Muscle of leg (tissue), 16 donors: ENCODE measurements at places on chromosomes 16 and 17. TPM values are rescaled to one million over a fixed set of nuclear protein-coding genes. Genes with fewer than 3 reads are reported as not detected.

GRCh38 chr17:57948555-57949420, 6.4 kb downstream of the CUEDC1 start:
- no peak for DNase-seq

DNA sequence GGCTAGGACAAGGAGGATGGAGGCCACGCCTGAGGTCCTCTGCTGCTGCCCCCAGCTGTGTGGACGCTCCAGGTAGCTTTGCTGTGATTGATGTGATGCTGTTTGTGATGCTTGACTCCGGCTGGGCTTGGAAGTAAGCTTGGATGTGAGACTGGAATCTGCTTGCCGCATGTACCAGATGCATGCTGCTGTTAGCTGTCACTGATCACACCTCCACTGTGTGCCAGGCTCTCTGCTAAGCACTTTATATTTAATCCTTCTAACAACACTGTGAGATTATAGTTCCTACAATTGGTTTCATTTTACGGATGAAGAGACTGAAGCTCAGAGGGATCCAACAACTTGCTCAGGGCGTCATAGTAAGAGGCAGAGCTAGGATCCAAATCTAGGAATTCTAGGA, 23.5 kb downstream of the SNX29 start:
- DNase-seq = no peak

DNA sequence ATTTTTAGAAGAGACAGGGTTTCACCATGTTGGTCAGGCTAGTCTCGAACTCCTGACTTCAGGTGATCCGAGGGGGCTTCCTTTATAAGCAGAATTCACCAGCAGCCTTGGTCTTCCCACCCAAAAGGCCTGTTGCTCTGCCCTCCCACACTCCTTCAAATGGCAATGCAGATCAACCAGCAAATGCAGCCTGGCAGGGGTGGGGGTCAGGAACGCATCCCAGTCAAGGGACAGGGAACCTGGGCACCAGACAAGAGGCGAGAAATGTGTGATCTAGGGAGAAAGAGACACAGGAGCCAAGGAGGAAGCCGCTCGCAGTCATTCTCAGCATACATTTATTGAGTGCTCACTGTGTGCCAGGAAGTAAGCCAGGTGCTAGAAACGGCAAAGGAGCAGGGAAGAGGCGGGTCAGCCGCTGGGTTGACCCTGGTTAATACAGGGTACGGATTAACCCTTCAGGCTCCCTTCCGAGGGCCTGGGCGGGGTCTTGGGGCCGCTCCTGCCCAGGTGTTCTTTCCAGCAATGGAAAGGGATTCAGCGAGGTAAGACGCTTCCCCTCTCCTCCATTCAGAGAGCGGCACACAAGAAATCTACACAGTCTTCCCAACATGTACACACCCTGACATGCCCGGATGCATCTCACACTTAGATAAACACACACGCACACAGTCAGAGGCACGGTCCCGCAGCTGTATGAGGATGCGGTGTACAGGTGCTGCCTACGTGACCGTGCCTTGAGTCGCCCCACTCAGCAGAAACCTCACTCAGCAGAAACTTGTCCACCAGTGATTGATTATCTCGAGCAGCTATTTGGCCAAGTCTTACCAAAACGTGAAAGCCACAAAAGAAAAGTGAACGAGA, 6.6 kb upstream of the PITPNA start:
- DNase-seq = no peak

- no peak for DNase-seq
Measured at GRCh38 chr17:48819466-48819865, 2.4 kb upstream of the TTLL6 start.

DNA sequence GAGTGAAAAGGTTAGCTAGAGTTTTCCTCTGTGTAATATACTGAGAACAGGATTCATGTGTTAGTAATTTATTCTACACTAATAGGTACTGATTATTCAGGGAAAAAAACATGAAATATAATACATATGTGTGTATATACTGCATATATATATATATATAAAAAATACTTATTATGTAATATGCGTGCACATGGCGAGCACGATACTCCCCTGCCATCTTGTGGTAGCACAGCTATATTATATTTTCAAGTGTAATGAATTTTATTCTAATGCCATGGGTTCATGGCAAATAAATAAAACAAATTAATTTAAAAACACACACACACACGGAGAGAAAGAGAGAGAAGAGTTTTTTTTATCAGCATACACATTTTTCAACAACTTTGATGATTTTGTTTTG, 460.6 kb downstream of the KCNJ2 start:
- DNase-seq = peak; percentile 15

GRCh38 chr16:75733305-75734211, 7.3 kb upstream of the CPHXL start:
- DNase-seq = peak; percentile 70

GRCh38 chr16:28974007-28974436, 556 bp upstream of the SPNS1 start:
- peak; percentile 71 for DNase-seq

DNA sequence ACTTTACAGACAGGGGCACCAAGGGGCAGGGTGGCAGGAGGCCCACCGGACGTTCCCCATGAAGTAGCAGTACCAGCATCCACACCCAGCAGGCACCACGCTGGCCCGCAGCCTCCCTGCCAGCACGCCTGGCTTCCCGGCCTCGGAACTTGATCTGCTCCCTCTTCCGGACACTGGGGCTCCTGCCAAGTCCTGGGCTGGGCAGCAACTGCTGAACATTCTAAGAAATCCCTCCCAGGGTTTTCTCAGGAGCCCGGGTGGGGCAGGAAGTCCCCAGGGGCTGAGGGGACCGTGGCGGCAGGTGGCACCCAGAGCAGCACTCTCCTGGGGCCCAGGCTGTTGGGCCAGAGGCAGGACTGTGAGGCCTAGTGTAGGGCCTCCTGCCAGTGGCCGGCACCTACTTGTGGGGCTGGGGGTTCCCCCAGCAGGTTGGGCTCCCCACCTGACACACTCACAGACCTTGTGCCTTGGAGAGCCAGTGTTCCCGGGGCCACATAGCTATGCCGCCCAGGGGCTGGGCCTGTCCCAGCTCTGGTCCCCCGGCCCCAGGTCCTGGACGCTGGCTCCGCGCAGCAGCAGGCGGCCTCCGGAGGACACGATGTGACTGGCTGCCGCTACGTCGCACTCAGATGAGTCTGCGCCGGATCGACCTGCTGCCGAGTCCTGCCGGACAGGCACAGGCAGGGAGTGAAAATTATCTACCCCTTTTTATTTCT, 86.2 kb upstream of the CBX4 start:
- DNase-seq = peak; percentile 88

DNA sequence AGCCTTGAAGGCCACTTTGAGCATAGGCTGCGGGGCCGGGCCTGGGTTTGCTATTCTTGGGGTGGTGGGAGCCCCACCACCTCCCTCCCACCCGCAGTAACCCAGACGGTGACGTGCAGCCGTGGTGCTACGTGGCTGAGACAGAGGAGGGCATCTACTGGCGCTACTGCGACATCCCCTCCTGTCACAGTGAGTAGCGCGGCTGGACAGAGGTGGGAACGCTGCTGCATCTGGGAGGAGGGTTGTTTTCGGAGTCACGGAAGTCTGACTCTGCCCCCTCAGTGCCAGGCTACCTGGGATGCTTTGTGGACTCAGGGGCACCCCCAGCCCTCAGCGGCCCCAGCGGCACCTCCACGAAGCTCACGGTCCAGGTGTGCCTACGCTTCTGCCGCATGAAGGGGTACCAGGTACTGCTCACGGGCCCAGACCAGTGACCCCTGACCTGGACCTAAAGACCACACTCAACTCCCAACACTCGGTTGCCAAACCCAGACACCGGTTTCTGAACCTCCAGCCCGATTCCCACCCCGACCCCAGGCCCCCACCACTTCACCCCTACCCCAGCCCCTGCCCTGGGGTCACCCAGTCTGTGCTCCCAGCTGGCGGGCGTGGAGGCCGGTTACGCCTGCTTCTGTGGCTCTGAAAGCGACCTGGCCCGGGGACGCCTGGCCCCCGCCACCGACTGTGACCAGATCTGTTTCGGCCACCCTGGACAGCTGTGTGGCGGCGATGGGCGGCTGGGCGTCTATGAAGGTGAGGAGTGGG, 2.1 kb downstream of the KREMEN2 start:
- no peak for DNase-seq

DNA sequence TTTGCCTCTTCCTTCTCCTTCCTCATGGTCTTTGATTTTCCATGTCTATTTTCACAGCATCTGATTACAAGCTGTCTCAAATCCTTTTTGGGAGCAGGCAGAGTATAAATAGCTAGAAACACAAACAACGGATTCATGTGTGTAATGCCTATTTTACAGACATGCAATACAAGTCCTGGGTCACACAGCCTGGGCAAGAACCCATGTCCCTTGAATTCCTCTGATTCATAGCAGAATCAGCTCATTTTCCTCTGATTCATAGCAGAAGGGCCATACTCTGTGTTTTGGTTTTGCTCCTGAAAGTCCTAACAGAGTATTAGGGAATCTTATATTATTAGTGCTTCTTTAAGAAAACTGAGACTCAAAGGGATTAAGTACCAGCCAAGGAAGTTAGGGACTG, 71.3 kb downstream of the IRX5 start:
- DNase-seq = no peak

- DNase-seq = peak; percentile 52
Measured at GRCh38 chr17:4074831-4075495, 67.9 kb downstream of the ZZEF1 start.

DNA sequence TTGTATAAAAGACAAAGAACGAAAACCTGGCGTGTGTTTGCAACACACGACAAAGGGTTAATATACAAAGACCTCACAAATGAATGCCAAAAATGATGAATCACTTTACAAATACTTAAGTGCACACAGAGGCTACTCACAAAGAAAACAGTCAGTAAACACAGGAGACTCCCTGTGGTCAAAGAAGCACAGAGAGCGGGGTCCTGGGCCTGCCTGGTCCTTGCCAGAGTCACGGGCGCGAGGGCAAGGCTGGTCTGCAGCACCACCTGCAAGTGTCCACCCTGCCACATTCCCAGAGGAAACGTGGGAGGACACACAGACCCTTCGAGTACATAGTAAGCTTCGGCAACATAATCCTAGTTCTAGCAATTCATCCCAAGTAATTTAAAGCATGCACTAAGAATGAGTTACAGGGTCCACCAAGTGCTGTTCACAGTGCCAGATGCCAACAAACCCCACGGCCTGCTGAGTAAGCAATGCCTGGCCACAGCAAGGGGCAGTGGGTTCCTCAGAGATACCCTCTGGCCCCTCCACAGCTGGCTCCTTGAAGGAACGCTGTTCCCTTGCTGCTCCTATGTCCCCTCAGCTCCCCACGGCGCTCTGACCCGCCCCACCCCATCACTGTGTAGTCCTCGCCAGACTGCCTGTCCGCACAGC, 24.6 kb upstream of the FAAP100 start:
- no peak for DNase-seq

DNA sequence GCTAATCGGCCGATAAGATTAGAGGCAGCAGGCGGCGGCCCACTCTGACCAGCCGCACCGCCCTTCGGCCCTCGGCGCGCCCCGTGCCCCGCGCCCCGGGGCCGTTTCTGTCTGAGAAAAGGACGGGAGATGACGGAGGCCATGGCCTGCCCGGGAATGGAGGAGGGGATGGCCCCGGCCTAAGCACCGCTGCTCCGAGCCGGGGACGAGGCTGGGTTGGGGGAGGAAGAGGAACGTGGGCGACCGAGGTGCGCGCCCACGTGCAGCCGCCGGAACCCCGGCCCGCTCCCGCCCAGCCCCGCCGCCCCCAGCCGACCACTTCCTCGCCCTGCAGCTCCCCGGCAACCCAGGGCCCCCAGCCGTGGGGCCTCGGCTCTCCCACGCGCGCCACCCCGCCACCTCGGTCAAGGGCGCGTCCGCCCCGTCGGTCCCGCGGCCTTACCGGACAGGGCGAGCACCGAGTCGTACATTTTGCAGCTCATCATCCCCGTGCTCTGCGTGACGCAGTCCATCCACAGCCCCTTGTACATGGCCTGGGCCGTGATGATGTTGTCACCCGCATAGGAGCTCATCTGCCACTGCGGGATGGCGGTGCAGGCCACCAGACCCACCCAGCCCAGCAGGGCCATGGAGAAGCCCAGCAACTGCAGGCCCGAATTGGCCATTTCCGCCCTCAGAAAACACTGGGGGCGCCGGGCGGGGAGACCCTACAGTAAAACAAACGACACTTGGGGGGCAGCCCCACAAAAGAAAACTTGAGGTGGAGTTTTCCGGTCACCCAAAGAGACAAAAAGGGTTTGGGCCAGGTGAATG, 693 bp downstream of the CLDN7 start:
- DNase-seq = no peak

GRCh38 chr16:68935008-68935407, 91.7 kb downstream of the TANGO6 start:
- DNase-seq = no peak

DNA sequence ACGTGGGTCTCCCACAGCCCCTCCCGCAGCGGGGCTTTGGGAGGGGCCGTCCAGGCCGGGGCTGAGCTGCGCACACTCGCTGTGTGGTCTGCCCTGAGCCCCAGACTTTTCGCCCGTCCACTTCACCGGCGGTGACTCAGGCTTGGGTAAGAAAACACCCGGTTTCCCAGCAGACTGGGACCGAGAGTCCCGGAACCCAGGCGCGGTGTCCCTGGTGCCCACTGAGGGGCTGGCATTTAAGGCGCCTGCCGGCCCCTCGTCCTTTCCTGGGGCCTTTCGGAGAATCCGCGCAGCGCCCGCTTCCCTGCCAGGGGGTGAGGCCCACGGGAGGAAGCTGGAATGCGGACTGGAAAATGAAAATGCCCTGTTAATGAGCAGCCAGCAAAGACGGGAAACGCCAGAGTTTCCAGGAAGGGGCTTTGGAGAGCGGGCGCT, 100.3 kb downstream of the C16orf95 start:
- peak; percentile 47 for DNase-seq

GRCh38 chr16:3444032-3444388, 530 bp downstream of the NAA60 start:
- DNase-seq = peak; percentile 50

- DNase-seq = no peak
Measured at GRCh38 chr17:27343294-27343693, 49.4 kb downstream of the WSB1 start.

DNA sequence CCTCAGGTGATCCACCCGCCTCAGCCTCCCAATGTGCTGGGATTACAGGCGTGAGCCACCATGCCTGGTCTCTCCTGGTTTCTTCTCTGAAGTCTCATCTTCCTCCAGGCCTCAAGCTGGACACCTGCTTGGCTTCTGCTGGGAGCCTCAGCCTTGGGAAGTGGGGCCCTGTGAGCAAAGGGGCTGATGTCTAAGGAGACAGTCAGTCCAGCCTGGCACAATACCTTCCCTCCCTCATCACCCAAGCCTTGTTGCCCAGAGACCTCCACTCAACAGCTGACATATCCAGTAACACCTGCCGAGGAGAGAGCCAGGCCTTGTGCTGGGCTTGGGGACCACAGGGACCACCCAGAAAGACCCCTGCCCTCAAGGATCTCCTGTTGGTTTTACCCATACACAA, 251.6 kb downstream of the GSG1L start:
- DNase-seq = no peak

Gene MIEF2
- total RNA-seq = 13.3 TPM

Gene CCL1
- not detected for total RNA-seq

Gene ZNF747
- total RNA-seq = 8.2 TPM

Gene HYDIN
- total RNA-seq = 0.66 TPM

Gene IRX3
- total RNA-seq = 4.8 TPM

Gene ASGR1
- 1.5 TPM for total RNA-seq

Gene KRTAP2-1
- total RNA-seq = not detected
